ENCODE measurements at places on chromosomes 4 and X.

- DNase-seq: no peak
Measured at GRCh38 chr4:96170198-96170597, 330.3 kb downstream of the PDHA2 start.

- no peak for DNase-seq
Measured at GRCh38 chr4:95255396-95256107, 293.2 kb downstream of the UNC5C start.

- no peak for DNase-seq
Measured at GRCh38 chr4:60868232-60868960, 331.7 kb upstream of the ADGRL3 start.

- DNase-seq: no peak
Measured at GRCh38 chr4:42344749-42345148, 52.5 kb upstream of the SHISA3 start.

- DNase-seq: no peak
Measured at GRCh38 chr4:47746122-47746521, 91.7 kb downstream of the CORIN start.

DNA sequence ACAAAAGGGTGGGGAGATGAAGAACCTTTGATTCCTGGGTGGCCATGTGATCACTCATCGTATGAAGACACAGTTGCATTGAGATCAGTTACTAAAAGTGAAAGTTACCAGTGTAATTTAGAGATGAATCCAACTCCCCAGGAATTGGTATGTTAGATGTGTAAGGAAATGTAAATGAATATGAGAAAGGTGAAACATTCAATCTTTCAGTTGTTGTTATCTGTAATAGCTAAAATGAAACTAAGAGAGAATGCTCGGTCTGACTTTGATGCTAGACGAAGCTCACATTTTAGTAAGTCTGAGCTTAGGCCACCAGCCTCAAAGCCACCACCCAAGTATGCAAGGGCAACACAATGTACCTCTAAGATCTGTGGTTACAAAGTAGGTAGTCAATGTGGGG lies 194.3 kb upstream of the POF1B start:
- DNase-seq: no peak

DNA sequence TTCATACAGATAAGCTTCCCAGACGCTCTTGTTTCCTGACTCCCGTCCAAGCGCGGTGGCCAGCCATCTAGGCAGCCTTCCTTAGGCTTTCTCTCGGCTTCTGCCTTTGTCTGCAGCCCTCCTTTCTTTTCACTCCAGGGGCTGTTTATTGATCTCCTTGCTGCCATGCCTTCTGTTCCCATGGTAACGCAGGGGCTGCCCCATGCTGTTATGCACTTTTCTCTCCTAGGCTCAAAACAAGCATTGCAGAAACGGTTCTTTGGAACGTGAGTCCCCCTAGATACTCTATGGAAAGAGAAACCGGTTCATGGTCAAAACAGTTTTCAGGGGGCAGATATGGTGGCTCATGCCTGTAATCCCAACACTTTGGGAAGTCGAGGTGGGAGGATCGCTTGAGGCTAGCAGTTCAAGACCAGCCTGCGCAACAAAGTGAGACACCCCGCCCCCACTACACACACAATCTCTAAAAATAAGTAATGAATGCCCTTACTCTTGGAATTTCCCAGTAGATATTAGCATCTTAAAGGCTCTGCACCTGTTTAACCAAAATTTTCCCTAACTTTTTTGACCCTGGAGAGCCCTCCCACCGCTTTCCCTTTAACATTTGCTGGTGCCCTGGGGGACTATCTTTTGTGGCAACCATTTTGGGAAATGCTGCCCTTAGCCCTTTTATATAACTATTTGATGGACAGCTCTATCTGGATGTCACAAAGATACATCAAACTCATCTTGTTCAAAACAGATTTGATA lies 53.9 kb upstream of the ZNF157 start:
- DNase-seq: no peak

DNA sequence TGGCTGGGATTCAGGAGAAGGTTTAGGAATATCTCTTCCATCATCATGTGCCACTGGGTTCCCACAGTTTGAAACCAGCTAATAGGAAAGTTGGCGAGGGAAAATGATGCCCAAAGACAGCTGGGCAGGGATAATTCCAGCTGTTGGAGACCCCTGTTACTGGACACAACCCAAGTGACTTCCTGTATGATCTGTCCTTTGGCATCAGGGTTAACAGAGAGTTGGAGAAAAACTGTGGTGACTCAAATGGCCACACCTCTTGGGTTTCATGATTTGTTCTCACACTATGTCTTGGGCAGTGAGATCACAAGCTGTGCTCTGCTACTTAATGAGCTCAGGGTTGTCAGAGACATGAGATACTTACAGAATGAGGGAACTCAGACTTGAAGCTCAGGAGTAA lies 3.8 kb downstream of the FGF16 start:
- no peak for DNase-seq

GRCh38 chrX:123454712-123455431 lies 270.8 kb downstream of the GRIA3 start:
- no peak for DNase-seq

DNA sequence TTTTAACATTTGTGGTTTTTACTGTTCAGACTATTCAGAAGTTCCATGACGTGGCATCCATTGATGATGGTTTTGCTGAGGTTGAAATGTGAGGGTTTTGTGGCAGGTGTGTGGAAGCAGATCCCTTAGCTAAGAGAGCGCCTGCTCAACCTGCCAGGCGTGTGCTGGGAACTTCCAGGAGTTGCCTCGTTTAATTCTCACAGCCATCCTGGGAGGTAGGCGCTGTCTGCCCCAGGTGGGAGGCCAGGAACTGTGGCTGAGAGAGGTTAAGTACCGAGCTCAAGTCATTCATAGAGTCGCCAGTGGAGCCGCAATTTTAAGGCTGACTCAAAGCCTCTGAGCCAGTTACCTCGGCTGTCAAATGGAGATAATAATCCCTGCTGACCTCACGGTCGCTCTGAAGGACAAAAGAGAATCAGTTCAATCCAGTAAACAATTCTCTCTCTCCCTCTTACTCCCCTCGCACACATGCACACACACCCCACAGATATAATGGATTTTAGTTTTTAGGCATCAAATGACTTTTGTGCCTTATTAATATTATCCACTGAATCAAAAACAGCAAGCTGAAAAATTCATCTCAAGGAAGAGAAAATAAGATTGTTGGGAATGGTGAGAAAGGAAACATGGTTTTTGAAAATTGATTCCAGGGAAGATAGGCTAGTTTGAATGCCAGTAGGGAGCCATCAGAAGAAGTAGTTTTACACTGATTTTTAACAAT lies 171.3 kb downstream of the PTTG2 start:
- no peak for DNase-seq

DNA sequence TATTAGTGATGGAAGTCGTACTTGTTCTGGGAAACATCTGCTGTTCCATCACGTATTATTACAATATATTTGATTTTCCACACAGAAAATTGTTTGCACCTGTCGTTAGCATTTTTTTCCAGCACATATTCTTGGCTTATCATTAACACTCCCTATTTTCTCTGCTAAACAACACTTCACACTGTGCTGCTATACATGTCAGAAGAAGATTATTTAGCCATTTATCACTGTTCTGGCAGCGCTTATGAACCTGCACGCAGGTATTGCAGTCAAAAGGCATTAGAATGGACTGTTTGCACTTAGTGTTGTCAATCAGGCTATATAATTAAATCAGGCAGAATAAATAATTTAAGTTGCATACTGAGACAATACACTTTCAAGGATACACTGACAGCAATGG lies 218.6 kb downstream of the CHM start:
- DNase-seq: no peak

GRCh38 chr4:113935190-113935589 lies 44.3 kb downstream of the ARSJ start:
- DNase-seq: no peak

Measured in esophagus squamous epithelium (tissue), 5 donors.